ENCODE measurements at places on chromosomes 11 and 22. TPM values are rescaled to one million over a fixed set of nuclear protein-coding genes. Genes with fewer than 3 reads are reported as not detected.

The OR8G5 gene
- polyA plus RNA-seq: 0.32 TPM

The POU2AF2 gene
- not detected for polyA plus RNA-seq

The BTG4 gene
- polyA plus RNA-seq: not detected

The SCGB1A1 gene
- polyA plus RNA-seq: not detected

The ANO3 gene
- 0.11 TPM for polyA plus RNA-seq

The RASL10A gene
- polyA plus RNA-seq: 3.1 TPM

The SPTBN2 gene
- polyA plus RNA-seq: 13.8 TPM

The OVOL1 gene
- not detected for polyA plus RNA-seq
